Fibroblast of skin of right quadriceps (primary cell): ENCODE measurements at places on chromosomes 4 and X.

DNA sequence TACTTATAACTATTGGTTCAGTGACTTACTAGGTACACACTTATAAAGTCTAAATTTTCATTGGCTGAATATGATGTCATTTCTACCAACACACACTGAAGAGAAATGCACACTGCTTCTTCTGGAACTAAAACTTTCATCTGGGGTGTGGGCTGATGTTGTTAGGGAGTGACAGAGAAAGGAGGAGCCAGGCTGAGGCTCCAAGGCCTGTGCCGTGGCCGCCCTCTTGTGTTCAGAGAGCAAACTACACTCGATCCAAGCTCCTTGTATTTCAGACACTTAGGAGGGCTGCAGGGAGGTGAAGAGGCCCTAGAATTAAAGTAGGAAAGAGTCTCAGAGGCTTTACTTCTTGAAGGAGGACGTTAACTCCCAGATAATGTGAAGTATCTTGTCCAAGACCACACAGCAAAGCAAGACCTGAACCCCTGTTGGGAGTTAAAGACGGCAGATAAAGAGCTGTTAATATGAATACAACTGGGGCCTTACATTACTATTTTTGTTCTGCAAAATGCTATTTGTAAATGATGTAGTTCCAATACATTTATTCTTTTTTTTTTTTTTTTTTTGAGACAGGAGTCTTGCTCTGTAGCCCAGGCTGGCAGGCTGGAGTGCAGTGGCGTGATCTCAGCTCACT, 137.5 kb downstream of the AFAP1 start:
- peak; percentile 77 for DNase-seq

GRCh38 chr4:25454476-25454875, 77.4 kb downstream of the ANAPC4 start:
- DNase-seq, result no peak

- no peak for DNase-seq
Measured at GRCh38 chrX:17431171-17431570, 56.2 kb downstream of the NHS start.

GRCh38 chr4:75916091-75916661, 13.9 kb upstream of the PPEF2 start:
- peak; percentile 41 for DNase-seq

DNA sequence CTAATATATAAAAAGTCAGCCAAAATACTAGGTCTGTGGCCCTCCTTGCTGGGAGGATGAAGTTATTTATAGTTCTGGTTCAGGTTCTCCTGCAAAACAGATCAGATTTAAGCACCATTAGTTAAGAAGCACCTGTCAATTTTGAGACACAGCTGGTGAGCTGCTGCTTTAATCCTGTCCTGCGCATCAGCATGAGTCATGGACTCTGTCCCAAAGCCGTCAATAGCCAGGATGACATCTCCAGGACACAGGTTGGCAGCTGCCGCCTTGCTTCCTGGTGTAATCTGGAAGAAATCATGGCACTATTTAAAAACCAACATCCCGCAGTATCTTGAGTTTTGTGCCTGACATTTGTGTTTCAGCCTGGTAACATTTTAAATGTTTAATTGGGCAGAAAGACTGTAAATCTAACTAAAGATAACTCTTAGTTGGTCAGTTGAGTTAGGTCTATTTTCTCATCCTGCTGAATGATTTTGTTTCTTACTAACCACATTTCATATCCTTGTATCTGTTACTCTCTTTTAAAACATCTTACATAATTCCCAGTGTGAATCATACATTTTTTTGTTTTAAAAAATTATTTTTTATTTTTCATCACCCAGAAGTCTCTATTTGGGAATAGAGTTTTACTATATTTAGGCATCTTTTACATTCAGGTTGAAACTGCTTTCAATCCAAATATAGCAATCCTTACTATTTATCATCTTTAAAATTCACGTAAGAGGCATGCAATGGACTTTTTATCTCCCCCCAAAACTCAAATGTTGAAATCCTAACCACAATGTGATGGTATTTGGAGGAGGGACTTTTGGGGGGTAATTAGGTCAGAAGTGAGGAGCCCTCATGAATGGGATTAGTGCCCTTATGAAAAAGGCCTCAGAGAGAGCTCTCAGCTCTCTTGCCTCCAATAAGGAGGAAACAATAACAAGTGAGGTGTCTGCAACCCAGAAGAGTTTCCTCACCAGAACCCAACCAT, 10.1 kb downstream of the PDLIM3 start:
- peak; percentile 18 for DNase-seq

DNA sequence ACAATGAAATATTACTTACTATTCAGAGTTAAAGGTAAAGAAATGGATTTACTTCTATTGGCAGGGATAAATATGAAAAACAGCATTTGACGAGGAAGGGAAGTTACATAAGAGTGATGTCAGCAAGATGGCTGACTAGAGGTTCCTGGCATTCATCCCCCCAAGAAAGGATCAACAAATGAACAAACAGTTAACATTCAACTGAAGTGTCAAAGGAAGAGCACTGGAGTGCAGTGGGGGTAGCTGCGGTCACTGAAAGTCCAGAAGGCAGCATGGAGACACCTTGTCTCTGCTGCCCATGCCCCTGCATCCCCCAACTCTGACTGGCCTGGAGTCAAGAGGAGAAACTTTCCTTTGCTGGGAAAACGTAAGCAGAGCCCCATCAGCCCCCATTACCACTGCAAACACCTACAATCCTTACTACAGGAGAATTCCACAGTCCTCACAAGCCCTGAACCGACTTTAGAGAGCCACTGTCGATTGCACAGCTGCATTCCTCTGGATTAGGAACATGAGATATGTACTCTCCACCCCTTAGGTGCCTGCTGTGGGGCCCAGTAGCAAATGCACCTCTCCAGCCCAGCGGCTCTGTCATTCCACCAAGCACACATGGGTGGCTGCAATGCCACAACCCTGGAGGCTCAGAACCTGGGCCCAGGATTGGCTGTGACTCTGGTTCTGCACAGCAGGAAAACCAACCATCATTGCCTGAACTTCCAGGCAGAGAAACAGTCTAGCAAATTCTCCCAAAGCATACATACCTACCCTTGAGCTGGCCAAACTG, 79.5 kb downstream of the CBR4 start:
- DNase-seq, result no peak

DNA sequence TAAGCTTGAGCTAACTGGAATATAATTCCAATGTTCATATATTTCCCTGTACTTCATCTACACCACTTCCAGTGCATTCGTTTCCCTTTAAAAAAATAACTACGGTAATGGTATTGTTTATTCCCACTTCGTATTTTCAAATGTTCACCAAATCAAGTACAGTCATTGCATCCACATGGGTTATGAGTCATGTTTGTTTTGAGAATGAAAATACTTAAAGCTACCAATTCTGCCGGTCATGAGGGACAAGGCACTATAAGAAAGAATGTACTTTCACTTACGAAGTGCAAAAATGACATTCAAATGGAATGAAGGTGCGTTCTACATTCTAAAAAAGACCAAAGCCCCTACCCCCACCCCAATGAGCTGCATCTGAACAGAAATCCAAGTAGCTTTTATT, 174.4 kb upstream of the FGF13 start:
- peak; percentile 1 for DNase-seq

DNA sequence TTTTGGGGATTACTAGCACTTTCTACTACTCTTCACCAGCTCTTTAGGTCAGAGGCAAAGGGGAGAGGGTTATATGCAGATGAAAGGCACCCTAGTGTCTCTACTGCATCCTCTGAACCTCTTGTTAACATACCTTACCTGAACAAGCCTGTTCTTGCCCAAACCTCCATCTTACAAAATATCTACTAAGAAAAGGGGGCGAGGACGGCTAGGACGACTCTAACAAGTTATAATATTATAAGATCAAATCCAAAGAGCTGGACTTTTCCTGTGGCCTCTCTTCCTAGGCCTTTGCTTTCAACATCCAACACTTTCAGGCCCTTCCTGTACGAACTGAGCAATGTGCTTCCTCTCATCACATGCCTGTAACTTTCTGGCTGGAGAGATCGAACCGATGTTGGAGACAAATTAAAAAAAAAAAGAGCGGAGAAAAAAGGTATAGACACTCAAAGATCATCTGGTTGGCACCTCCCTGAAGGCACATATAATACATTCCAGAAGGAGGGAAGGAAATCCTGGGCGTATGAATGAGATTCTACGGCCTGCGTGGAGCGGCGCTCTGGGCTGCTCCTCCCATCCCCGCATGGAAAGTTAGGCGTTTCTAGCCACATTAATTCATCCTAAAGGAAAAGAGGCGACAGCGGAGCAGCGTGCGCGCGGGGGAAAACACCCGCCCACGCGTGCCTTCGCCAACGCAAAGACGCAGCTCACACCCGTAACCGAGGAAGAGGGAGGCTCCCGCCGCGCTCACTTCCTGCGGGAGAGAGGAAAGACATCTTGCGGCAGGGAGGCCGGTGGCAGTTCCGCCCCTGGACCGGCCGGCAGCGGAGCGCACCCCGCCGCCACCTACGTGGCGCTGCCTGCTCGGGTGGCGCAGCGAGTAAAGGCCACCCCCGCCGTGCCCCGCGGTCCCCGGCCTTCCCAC, 808 bp downstream of the PRDM5 start:
- DNase-seq, result peak; percentile 72

GRCh38 chrX:43604753-43605152, 51.3 kb upstream of the MAOA start:
- DNase-seq, result no peak

DNA sequence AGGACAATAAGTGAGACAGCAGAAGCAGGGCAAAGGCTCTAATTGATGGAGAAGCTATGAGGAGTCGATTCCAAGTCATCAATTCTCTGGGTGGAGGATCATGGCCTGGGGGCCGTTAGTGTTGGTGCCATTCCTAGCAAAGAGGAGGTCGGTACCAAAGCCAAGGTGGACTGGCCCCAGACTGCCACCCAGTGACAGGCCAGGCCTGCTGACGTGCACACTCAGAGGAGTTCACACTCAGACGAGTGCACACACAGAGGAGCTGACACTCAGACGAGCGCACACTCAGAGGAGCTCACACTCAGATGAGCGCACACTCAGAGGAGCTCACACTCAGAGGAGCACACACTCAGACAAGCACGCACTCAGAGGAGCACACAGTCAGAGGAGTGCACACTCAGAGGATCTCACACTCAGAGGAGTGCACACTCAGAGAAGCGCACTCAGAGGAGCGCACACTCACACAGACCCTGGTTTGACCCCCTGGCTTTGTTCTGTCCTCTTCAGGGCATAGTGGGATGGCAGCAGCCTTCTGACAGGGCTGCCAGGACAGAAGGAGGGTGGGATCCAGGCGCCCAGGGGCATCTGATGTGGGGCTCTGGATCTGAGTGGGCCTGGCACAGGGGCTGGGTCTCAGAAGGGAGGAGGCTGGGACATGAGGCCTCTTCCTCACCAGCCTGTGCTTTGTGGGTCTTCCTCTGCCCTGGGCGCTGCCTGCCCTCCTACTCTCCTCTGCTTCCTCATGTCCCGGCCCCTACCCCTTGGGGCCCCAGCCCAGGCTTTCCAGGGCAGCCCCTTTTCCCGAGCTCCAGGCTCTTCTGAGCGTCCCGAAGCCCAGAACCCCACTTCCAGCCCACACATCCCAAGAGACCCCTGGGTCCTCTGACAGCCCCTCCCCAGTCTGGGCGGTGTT, 41.7 kb upstream of the NKX1-1 start:
- no peak for DNase-seq

DNA sequence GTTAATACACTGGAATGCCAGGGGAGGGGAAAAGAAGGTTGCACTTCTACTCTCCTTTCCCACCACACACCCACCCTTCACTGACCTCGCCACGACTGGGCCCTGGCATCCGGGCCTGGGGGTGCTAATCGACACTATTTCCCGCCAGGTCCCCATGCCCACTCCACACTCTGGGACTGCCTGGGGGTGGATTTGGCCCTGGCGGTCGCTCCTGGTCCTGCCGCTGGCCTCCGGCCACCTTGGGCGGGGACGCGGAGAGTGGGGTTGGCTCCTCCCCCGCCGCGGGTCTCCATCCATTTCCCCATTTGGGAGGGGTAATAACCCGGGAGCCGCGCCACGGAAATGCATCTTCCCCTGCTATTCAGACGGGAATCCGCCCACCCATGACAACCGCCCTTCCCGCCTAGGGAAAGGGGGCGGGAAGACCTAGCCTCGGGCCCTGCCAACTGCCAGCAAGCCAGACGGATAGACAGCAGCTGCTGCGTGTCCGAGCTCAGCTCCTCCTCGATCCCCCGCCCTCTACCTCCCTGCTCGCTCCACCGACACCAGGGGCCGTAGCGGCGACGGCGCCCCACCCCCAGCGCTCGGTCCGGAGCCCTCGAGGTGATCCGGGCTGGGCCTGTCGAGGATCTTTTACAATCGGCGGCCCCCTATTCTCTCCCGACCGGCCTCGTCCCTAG, 78.1 kb downstream of the RLIM start:
- DNase-seq, result peak; percentile 79

DNA sequence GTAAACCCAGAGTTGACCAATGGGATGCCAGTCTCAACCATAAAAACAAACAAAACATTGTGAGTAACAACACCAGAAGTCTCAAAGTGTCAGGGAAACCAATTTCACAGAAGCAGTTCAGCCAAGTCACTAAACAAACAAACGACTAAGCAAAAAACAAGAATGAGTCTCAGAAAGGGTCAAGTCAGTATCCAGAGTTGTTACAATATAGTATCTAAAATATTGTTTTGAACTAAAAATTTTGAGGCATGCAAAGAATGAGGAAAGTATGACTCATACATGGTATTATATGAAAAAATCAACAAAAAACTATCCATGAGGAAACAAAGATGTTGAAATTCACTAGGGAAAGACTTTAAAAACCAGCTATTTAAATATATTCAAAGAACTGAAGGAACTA, 70.6 kb downstream of the AR start:
- DNase-seq, result peak; percentile 30

DNA sequence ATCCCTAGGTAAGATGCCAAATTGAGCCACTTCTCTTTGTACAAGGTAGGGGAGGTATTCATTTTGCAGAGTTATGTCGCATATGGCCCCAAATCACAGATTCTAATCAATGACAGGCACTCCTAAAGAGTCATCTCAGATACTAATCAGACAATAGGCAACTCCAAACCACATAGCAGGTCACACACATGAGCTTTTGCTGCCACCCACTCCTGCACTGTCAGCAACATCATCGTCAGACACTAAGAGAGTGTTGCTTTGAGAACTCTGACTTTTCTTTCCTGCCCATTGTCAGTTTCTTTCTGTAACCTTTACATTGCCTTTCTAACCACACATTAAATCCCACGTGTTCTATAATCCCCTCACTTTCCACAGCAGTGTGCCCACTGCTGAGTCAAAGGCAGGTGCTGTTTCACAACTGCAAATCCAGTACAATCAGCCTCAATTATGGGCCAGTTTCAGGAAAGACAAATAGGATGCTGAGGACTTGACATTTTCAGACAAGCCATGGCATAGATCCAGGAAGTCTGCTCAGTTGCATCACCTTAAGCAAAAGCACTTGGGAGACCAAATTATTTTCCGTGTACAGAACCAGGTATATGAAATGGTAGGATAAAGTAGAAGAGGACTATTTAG, 23.5 kb downstream of the TMEM31 start:
- no peak for DNase-seq

DNA sequence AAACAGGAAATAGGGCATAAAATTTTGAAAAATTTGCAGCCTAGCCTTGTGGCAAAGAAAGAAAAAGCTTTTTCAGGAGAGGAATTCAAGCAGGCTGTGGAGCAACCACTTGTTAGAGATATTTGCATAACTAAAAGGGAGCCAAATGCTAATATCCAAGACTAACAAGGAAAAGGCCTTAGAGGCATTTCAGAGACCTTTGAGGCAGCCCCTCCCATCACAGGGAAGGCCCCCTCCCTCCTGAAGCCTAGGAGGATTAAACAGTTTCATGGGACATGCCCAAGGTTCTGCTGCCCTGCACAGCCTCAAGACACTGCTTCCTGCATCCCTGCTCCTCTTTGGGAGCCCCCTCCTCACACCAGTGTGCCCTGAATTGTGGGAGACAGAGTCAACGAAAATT, 275.4 kb upstream of the SFRP2 start:
- no peak for DNase-seq

- DNase-seq, result peak; percentile 19
Measured at GRCh38 chrX:115689931-115690330, 129.0 kb downstream of the PLS3 start.
